ENCODE measurements at places on chromosomes 12 and 14.

DNA sequence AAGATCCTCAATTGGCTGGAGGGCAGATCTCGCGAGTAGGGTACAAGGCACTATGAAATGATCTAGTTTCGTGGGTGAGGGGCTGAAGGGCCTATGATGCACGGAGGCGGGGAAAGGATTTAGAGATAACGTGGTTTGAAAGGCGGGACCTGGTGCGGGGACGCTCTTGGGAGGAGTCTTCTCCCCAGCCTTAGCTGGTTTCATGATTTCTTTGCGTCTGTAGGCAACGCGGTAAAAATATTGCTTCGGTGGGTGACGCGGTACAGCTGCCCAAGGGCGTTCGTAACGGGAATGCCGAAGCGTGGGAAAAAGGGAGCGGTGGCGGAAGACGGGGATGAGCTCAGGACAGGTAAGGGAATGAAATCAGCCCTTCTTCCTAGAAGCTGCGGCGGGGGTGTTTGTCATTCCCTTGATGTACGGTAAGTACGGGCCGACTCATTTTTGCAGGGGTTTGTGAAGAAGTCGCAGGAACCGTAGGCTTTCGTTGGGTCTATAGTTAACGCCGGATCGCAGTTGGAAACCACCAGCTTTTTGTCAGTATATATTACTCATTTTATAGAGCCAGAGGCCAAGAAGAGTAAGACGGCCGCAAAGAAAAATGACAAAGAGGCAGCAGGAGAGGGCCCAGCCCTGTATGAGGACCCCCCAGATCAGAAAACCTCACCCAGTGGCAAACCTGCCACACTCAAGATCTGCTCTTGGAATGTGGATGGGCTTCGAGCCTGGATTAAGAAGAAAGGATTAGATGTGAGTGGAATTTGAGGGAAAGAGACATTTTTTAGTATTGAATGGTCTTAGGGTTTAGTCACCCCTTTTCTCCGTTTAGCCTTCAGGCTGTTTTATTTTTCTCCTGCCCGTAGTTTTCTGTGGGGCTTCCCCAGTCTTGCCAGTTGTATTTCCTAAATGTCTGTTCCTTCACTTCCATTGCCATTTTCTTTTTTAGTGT is 602 bp downstream of the APEX1 start:
- DNase-seq = no peak

DNA sequence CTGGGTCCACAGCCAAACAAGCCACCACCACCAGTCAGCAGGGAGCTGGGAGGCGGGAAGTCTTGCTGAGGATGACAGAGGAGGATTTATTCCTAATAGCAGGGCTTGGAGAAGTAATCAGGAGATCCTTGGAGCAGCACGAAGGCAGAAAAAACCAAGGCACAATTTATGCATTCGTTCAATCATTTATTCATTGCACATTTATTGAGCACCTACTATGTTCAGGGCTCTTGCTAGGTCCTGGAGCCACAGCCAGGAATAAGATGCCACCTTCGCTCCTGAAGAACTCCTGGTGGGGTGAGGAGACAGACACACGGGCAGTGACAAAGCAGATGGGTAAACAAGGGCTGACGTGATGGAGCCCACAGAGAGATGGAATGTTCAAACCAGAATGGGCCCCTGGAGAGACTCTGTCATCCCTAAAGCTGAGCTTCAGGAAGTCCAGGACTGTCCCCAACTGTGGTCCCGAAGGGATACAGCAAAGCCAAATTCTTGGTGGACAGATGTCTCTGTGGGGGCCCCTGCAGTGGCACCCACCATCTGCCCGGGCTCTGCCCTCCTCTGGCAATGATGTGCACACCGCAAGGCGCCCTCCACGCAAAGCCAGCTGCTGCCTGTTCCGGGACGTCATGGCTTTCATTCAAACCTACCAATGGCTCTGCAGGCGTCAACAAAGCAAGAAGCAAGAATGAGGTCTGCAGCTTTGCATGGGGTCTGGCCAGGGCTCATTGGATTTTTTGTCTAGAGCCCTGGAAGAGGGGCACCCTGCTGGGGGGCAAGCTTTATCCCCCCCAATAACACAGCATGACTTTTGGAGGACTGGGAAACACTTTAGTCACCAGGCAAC is 3.0 kb upstream of the TESC start:
- no peak for DNase-seq

DNA sequence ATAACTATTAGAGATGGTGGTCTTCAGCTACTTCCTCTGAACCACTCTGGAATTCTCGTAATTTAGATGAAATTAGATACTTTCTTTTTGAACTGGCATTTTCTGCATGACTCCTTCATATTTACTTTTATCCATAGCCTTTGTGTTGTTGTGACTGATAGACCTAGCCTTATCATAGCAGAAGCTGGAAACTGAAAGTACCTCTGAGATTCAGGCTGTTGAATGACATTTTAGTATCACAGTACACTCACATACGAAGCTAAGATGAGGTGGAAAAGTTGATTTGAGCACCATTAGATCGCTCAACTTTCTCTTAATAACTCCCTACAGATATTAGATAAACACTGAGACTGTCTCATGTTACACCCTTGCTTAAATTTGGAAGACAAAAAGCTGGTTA is 525.1 kb upstream of the FBXO33 start:
- DNase-seq = no peak

GRCh38 chr12:132012919-132013568 is 63.3 kb downstream of the EP400 start:
- DNase-seq = no peak

DNA sequence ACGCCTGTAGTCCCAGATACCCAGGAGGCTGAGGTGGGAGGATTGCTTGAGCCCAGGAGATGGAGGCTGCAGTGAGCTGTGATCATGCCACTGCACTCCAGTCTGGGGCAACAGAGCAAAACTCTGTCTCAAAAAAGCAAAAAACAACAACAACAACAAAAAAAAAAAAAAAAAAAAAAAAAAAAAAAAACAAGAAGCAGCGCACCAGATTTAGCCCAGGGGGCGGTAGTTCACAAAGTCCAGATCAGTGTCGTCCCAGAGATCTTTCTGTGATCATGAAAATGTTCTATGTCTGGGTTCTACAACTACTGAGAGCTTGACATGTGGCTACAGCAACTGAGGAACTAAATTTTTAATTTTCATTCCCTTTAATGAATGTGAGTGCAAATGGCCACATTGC is 27.4 kb downstream of the OAS2 start:
- DNase-seq = no peak

DNA sequence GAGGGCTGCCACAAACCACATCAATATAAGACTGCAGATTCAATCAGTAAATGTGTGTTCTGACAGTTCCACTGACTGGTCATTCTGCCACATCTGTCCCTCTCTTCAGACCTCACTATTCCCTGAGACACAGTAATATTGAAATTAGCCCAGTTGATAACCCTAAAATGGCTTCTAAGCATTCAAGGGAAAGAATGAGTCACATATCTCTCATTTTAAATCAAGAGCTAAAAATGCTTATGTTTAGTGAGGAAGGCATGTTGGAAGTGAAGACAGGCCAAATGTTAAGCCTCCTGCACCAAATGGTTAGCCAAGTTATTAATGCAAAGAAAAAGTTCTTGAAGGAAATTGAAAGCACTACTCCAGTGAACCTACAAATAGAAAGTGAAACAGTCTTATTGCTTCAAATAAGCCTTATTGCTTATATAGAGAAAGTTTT is 24.5 kb upstream of the KIF21A start:
- DNase-seq = no peak

DNA sequence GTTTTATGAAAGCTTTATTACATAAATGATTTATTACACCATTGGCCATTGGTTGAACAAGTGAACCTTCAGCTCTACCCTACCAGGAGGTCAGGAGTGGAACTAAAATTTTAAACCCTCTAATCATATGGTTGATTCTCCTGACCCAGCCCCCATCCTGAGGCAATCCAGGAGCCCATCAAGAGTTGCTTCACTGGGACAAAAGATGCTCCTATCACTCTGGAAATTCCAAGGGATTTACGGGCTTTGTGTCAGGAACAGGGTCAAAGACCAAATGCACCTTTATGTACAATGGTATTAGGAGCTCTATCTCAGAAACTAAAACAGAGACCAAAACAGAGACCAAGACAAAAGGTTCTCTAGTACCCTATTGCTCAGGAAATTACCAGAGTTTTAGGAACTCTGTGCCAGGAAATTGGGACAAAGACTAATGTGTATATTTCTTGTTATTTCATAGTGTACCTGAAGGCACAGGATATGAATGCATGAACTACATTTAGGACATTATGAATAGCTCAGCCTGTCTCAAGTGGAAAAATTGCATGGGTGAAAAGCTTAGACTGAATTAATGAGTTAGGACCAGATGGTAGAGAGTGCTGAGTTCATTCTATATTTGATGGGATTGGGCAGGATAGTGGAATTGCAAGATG is 171.7 kb upstream of the FLRT2 start:
- no peak for DNase-seq

- DNase-seq = no peak
Measured at GRCh38 chr12:64569923-64570691, 40.2 kb upstream of the RASSF3 start.

DNA sequence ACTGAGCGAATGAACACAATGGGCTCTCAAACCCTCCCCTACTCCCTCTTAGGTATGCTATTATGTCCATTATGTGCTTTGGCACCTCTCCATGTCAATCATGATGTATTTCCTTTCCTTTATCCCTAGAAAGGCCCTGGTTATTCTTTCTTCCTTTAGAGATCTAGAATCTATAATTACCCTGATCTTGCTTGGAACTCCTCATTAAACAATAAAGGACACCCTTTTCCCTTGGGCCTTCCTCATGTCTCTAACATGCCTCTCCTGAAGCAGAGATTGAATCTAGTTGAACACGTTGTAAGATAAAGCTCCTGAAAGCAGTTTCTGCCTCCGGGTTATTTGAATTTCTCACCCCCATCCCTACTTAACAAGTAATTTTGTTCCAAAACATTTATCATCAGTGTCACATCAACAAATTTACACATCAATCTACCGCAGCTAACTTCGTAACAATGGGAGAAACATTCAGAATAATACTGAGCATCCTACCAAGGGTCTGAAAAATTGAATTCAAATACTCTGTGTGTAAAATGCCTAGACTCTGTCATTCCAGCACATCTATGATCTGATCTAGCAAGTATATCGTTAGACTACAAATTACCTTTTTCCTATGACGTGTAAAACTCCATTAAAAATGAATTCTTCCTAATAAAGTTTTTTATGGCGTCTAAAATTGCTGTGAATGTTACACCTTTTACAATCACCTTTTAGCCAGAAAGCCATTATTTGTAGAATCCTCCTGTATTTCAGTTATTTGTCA is 5.4 kb downstream of the USP44 start:
- no peak for DNase-seq

DNA sequence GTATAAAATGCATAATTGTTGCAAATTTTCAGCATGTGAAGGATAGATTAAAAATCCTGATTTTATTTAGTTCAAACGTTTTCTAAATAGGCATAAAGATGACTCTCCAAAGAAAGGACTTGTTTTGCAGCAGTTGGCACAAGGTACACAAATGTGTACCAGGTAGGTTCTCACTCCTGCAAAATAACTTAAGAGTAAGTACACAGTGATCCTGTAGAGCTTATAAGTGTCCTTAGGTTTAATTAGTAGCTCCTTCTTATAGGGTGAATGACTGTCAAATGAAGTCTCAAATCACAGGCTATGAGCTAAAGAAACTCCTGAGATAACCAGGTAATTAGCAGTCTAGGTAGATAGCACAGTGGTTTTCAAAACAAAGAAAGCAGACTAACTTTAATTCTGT is 330.6 kb upstream of the MDGA2 start:
- no peak for DNase-seq

DNA sequence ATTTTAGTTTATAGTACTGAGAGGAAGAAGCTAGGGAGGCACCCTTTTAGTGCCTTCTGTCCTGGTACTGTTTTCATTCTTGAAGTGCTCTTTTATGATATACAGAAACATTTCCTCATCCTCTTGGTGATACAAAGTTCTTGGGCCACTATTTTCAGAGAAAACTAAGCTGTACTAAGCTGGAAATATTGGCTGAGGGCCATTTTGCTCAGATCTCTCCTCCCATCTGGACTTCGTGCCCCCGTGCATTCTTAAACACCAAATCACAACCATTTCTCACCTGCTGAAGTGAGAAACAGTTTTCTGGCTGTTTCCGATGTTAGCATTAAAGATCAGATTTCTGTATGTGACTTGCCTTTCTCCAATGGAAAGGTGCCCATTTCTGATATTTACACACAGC is 158.9 kb downstream of the FBXL14 start:
- DNase-seq = no peak

- DNase-seq = no peak
Measured at GRCh38 chr12:20643822-20644221, 51.3 kb upstream of the SLCO1C1 start.

GRCh38 chr12:132284827-132285741 is 44.3 kb downstream of the GALNT9 start:
- DNase-seq = no peak

GRCh38 chr14:37045340-37046061 is 126.9 kb downstream of the SLC25A21 start:
- DNase-seq = no peak

GRCh38 chr14:62289471-62289870 is 527.3 kb downstream of the SNAPC1 start:
- no peak for DNase-seq

DNA sequence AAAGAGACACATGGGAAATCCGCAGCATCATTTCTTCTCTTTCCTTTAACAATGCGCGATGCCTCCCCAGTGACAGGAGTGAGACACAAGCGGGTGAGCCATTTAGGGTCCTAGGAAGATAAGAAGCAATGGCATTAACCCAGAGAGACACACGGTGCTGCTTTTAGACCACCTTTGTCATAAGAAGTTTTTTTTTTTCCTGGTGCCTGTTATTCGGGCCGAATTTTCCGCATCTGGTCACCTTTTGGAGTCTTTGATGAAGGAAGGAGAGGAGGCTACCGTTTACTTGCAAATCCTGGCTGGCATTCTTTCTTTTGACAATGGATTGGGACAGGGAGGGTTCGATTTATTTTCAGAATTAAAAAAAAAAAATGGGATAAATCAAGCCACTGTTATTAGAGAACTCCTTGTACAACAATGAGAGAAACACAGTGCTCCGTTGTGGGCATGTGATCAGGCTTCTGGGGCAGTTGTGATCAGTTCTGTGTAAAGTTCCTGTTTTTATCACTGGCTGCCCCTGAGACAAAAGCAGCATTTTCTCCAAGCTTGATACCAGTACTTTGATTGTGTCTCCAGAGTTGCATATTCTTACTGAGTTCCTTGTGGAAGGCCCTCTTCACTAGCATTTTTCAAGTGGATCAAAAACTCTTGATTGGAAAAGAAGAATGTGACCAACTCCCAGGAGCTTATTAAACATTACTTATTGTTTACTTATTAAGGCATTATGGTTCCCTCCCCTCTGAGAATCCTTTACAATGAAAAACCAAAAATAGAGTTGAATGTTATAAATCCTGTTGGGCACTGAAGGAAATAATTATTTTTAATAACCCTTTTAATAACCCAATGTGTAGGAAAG is 1.1 kb downstream of the DIP2B start:
- peak; percentile 21 for DNase-seq

GRCh38 chr12:48340943-48341342 is 9.8 kb downstream of the ZNF641 start:
- DNase-seq = no peak

DNA sequence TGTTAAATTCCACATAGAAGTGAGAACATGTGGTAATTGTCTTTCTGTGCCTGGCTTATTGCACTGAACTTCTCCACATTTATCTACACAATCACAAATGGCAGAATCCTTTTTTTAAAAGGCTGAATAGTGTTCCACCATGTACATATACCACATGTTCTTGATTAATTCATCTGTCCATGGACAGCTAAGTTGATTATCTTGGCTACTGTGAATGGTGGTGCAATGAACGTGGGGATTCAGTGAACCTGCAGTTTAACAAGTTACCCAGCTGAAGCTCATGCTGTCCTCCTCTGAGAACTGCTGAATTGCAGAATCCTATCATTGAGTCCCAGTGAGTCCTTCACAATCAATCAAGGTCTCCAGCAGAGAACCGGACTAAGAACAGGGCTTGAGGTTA is 74.9 kb downstream of the TBK1 start:
- no peak for DNase-seq
